ENCODE measurements at places on chromosomes 3 and 15.

DNA sequence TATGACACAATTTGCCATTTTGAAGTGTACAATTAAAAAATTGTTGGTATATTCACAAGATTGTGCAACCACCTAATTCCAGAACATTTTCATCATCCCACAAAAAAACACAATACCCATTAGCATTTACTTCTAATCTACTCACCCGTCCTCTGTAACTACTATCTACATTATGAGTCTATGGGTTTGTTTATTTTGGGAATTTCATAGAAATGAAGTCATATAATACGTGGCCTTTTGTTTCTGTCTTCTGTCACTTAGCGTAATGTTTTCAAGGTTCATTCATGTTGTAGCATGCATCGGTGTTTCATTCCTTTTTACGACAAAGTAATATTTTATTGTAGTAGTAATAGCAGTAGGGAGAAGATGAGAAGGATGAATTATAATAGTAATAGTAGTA, 55.2 kb upstream of the CNTN6 start:
- DNase-seq = no peak

DNA sequence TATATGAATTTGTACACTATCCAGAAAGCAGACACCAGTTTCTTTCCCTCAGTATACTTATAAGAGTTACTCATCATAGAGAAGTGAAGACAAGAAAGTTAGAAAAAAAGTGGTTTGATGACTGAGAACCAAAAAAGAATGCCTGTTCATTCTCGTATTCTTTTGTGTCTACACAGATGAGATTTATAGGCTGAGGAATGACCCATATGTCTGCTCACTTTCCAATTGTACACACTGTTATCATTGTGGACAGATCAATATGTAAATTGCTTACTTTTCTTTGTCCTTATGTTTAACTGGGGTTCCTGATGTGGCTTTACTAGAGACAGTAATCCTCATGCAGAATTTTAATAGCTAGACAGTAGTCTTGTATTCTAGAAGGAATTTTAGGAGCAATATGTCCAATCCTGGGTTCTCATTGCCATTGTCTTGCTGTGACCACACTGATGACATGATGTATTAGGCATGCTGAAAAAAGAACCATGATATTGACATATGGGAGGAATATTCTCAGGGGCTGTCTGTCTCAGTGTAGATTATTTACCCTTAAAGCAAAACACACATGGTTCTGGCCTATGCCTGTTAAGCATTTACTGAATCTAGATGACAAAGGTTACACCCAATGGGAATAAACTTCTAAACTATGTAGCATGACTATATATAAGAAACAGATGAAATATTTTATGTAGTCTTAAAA, 669.7 kb downstream of the ROBO1 start:
- no peak for DNase-seq

DNA sequence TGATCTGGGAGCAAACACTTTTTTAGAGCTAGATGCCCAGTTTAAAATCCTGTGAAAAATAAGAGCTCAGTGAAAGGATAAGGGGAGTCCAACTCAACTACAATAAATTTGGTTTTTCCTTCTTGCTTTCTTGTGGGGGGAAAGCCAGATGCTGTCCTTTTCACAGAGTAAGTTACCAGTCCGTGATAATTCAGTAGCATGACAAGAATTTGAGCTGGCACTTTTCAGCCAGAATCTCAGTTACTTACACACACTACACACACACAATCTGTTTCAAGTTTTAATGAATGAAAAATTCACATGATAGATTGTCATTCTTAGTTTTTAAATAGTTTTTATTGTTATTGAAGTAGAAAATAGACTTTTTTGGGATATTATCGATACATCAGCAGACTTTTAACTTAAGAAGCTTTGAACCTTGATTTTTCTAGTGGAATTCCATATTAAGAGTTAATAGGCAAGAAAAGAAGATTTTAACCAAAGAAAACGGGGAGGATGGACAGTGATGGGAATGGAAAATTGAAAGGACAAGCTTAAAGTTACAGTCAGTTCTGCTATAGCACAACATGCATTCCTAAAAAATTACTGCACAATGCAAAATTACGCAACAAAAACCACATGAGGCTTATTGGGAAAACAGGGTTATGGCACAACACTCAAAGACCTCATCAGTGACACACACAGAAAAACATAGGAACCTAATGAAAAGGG, 47.0 kb downstream of the PSMD6 start:
- no peak for DNase-seq

GRCh38 chr3:102192575-102192974, 242.2 kb upstream of the ZPLD1 start:
- DNase-seq = no peak

DNA sequence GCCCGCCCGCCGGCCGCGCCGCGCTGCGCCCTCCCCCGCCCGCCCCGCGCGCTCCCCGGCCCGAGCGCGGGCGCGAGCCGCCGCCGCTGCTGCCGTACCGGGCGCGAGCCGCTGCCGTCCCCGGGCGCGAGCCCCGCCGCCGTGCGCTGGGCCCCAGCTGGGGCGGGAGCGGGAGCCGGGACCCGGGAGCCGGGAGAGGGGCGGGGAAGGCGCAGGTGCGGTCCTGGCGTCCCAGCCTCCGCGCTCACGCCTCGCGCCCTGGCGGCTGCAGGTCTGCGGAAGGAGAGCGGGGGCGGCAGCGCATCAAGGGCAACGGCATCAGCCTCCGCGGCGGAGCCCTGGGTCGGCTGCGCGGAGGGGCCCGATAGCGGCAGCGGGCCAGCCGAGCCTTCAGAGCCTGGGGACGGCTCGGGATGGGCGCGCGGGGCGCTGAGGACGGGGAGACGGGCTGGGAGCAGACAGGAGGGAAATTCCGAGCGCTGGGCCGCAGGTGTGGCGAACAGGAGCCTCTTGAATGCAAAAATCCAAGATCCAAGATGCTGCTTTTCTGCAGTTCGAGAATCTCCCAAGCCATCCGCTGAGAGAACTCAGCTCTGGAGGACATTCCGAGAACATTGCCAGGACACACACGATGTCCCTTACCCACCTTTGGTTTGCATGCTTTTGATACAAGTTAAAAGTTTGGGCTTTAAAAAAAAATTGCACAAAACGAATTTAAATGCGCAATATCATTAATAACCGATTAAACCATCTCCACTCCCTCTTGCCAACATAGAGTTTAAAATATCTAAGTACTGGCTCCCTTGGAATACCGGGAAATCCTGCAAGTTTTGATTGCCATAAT, 251.1 kb downstream of the TJP1 start:
- no peak for DNase-seq

DNA sequence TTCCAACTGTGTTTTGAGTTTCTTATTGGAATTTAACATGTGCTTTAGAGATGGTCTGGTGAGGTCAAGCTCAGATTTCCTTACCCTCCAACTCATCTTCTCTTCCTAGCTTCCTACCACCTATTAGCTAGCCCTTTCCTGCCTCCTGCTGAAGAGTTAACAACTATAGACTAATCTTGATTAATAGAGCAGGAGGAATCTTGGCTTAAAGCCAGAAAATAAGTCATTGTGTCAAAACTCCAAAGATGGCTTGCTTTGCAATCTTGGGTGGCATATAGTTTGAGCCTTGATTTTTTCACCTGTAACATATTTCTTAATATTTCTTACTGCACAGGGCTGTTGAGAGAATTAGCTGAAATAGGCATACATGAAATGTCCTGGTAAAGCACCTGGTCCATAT, 27.3 kb downstream of the BCL2L10 start:
- DNase-seq = no peak

GRCh38 chr3:68757157-68757556, 175.2 kb downstream of the TAFA4 start:
- DNase-seq = no peak

GRCh38 chr3:1953536-1953935, 145.1 kb upstream of the CNTN4 start:
- no peak for DNase-seq

DNA sequence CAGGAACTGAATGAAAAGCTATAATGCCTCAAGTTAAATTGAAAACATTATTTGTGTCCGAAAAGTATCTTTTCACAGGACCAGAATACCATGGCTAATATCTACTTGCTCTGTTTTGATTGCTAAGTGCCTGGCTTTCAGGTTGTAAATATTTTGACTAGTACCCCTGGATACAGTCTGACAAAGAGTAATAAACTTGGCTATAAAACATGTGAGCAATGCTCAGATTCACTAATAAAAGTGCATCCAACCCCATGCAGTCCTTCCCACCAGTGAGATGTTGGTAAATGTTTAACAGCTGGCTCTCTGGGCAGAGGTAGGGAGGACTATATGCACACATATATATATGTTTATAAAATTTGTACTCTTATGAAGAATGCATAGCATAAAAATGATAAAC, 281.8 kb upstream of the TGFBR2 start:
- DNase-seq = no peak

DNA sequence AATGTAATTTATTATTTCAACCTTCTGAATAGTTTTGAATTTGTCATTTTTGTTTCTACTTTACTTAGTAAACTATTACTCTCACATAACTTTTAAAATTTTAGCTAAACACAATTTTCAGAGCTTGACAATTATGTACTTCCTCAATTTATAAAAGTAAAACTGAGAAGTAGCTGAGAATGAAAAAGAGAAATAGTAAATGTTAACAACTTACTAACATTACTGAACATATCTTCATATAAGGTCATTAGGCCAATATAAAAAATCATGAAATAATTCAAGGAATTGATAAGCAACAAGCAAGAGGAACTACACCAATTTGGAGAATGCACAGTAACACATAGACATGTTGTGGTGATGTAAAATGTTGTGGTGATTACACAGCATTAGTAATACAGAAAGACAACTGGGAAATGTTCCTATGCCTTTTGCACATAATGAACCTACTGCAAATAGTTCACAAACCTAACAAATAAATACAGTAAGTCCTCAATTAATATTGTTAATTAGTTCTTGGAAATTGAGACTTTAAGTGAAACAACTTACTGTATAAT, 137.9 kb downstream of the CBLB start:
- no peak for DNase-seq

DNA sequence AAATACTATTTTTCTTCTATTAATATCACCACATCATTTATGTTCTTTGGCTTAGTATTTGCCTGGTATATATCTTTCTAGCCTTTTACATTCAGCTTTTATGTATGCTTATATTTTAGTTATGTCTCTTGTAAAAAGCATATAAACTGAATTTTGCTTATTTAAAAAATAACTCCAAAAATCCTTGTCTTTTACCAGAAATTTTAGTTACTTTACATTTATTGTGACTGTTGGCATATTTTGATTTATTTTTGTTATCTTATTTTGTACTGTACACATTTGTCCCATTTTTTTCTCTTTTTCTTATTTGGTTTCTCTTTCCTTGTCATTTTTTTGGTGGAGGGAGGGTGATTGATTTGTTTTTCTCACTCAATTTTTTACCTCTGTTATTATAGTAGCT, 169.6 kb downstream of the UACA start:
- DNase-seq = no peak

DNA sequence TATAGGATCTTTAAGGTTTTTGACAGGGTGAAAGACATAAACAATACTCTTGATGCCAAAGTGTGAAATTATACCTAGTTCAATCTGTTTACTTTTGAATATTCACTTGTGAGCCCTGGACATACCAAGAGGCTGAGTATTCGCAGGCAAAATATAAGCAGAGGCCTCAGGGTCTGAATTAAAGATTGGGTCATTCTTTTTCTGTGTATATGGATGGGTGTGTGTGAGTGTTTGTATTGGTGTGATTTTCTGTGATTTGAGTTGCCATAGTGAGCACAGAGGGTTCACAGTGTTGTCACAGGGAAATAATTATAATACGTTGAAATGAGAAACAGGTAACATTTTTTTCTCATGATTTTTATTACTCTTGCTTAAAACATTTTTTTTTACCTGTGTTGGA, 770.7 kb upstream of the ALCAM start:
- DNase-seq = no peak

- DNase-seq = no peak
Measured at GRCh38 chr3:58173669-58174398, 36.9 kb downstream of the DNASE1L3 start.

DNA sequence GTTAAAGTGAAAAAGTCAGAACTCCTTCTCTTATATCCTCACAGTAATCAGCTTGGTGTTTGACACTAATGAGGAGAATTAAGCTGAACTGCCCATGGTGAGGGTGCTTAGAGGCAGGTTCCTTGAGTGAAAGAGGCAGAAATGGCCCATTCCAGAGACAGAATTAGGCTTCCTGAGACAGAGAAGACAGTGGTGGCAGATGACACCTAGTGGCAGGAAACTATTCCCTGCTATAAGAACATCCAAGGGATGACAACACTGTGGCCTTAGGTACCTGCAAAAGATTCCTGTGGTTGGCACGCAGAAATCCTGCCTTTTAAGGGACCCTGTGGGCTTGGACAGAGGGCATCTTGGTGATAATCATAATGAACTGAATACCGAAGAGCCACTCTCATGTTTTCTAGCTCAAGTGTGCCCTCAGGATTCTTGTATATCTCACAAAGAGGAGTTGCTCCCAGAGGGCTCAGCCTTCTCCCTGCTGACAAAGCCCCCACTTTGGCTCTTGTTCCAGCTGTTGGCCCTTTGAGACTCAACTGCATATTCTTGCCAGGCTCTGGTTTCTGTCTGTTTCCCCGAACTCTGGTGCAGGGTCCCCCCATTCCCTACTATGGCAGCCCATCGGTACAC, 56.0 kb downstream of the KBTBD12 start:
- DNase-seq = peak; percentile 6

GRCh38 chr3:186099178-186099577, 9.7 kb downstream of the ETV5 start:
- no peak for DNase-seq

GRCh38 chr15:78174401-78174800, 25.2 kb downstream of the IDH3A start:
- DNase-seq = no peak

GRCh38 chr15:90126596-90127435, 24.5 kb upstream of the IDH2 start:
- no peak for DNase-seq

GRCh38 chr15:64763021-64763420, 12.4 kb downstream of the RBPMS2 start:
- DNase-seq = no peak

DNA sequence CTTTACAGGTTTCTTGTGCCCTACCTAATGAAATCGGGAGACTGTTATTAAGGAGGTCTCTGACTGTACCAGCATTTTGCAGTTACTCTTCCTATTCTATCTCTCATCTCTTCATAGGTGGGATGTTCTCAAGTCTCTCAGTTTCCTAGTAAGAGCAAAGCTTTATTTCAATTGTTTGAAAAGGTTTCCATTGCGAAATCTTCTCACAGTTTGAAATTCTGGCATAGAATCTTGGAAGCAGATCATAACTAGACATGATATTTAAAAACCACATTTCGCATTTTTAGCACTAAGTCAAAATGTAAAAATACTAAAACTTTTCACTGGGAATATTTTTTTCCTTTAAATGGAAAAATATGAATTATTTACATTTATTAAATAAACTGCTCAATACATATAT, 1311.4 kb downstream of the ROBO2 start:
- no peak for DNase-seq

DNA sequence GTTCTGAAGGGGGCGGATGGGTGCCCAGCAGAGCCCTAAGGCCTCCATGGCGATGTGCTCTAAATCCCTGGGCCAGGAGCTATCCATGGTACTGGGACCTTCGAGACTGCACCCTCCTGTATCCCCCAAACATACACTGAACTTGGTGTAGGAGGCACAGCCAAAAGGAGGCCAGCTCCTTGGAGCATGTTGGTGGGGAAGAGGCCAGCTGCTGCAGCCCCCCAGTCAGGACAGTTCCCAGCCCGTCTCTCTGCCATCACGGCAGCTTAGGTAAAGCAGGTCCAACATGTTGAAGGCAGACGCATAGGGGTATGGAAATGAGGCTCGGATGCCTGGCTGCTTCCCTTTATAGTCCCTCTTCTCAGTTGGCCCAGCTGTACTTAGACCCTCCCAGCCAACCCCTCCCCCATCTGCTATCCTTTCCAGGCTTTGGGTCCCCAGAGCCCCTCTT, 1.8 kb downstream of the CAMKV start:
- DNase-seq = no peak

- DNase-seq = no peak
Measured at GRCh38 chr3:100782906-100783305, 73.6 kb downstream of the TFG start.
